ENCODE measurements at places on chromosomes 7 and 10.

GRCh38 chr7:41599760-41600159 lies 103.1 kb downstream of the INHBA start:
- DNase-seq: no peak

DNA sequence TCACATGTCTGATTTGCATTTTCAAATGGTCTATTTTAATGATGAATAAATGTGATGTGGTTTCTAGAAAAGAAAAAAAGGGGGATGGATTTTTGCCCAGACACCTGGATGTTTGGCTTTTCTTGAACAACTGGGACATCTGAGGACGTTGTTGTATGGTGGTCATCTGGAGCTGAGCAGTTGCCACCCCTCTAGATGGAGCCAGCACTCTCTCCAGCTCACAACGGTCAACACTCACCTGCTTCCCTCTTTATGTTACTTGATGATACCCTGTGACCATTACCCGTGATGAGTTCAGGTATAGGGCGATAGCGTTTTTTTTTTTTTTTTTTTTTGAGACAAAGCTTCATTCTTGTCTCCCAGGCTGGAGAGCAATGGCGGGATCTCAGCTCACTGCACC lies 30.1 kb upstream of the PAXIP1 start:
- no peak for DNase-seq

DNA sequence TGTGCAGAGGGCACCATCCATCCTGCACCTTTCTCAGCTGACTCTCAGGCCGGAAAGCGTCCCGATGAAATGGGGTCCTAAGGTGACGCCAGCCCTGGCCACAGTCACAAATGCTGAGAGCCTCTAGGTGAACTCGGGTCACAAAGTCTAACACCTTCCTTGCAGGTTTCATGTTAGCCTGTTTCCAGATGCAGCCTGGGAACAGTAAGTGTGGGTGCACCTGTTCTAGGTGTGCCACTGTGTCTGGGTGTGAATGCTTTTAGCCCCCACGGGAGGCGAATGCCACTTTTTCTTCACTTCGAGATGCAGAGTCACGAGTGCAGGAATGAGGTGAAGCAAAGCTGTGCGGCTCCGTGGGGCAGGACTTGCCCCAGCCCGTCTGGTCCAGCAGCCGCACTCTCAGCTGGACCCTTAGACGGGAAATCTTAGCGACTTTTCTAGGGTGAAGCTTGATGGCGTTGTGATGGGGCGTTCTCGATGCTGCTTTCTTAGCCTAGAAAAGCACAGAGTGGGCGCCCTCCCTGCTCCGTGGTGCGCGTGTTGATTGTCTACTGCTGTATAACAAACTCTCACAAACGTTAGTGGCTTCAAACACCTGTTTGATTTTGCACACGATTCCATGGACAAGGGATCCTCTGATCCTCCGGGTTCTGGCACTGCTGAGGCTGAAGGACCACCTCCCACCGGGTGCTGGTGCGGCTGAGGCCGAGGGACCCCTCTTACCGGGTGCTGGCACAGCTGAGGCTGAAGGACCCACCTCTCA lies 13.6 kb upstream of the VIPR2 start:
- DNase-seq: no peak

- DNase-seq: no peak
Measured at GRCh38 chr10:21069929-21070700, 173.0 kb upstream of the NEBL start.

DNA sequence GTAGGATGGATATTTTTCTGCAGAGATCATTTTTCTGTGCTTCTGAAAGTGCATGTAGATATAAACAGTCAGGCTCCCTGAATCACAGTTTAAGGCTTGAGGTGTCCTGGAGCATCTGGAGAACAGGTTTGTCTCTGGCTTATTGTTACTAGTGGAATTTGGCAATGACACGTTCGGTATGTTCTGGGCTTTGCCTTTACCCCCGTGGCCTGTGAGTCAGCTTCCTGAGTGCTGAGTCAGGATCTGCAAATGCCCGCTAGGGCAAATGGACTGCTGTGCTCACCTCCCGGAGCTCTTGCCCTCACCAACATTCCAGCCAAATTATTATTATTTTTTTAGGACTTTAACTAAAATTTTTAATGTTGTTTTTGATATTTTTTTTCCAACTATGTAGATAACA lies 192.5 kb upstream of the PRSS1 start:
- no peak for DNase-seq

- no peak for DNase-seq
Measured at GRCh38 chr7:106450716-106451115, 165.9 kb upstream of the NAMPT start.

- DNase-seq: no peak
Measured at GRCh38 chr10:32379318-32379949, 32.5 kb upstream of the EPC1 start.

- no peak for DNase-seq
Measured at GRCh38 chr7:99456288-99456687, 9.7 kb downstream of the ATP5MF start.

DNA sequence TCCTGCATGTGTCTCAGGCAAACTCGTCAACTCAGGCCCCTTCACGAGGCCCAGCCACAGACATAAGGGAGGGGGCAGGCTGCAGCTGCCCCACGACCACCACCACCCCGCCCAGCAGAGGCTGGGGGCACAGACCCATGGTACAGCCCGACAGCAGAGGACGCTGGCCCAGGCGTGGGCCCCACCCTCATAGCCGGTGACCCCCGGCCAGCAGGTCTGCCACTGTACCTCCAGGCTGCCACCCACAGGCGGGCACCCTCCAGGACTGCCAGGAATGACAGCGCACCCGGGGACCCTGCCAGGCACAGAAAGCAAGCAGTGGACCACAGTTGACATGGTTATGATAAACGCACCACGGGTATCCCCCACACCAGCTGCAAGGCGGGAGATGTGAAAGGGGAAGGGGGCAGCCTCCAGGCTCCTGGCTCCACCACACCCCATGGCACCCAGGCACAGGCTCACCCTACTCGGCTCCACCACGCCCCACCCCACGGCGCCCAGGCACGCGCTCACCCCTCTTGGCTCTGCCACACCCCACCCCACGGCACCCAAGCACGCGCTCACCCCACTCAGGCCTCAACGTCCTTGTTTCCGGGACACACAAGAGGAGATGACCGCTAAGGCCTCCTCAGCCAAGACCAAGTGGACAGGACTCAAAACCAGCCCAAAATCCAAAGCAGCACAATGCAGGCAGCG lies 135.9 kb downstream of the MAD1L1 start:
- no peak for DNase-seq

DNA sequence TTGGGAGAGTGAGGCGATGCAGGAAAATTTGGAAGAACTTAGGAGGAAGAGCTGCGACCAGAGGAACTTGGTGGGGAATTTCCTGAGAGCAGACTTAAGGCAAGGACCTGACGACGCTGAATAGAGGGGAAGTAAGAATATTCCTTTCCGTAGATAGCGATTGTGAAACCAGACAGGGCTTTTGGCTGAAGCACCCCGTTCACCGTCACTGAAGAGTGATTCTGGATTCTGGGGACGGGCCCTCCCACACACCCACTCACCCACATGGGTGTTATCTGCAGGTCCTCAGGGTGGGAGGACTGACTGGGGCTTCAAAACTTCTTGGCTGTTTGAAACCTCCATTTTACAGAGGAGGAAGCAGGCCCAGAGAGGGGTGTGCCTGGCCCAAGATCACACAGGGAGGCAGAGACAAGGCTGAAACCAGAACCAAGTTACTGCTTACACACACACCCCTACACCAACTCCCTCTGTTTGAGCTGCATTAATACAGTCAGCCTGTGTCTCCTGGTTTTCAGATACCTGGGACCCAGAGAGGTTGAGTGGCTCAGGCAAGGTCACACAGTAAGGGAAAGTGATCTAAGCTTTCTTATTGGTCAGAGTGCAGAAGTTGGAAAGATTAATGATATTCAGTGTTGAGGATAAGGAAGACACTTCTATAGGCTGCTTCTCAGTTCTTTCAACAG lies 37.2 kb upstream of the CDH23 start:
- no peak for DNase-seq

GRCh38 chr10:73296946-73297345 lies 44.5 kb upstream of the MRPS16 start:
- no peak for DNase-seq

DNA sequence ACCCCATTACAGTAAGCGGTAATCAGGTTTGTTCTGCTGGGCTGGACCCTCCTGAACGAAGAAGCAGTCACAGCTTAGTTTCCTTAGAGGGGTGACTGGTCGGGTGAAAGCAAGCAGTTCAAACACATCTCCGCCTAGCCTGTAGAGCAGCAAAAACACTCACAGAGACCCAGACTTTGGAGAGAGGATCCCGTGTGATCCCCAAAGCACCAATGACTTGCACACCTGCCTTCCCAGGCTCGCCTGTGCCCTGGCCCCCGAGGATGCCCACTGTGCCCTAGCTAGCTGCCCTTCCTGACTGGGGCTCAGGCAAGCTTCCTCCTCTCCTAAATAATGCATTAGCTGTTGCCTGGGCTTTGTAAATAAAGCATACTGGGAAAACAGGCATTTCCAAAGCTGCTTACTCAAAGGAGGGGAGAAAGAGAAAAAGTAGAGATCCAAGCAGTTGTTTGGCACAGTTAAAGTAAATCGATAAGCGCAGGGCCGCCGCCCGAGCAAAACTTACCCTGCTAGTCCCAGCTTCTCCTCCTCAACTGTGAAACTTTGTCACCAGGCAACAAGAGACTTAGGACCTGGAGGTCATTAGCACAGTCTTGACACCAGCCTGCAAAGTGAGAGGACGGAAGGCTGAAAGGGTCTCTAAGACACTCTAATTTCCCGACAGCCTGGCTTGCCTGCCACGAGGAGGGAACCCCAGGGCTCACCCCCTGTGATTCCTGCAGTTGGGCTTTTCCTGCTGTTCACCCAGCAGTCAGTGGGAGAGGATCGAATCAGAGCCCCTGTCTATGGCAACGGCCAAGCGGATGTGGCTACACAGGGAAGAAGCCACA lies 4.8 kb downstream of the LRRC18 start:
- DNase-seq: no peak

DNA sequence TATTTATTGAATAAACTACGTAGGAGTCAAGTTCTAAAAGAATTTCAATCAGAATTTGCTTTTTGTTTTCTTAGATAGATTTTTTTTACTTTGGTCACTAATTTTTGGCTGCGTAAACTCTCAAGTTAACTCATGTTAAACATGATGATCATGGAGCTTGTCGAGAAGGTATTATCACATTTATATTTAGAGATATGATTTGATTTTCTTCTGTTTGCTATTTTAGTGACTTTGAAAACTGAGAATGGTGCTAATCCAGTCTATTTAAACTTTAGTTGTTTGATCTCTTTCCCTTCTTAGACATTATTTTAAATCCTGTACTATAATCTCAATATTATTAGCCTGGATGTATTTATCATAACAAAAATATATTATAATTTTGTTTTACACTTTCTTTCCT lies 179.4 kb upstream of the SEMA3C start:
- DNase-seq: no peak

DNA sequence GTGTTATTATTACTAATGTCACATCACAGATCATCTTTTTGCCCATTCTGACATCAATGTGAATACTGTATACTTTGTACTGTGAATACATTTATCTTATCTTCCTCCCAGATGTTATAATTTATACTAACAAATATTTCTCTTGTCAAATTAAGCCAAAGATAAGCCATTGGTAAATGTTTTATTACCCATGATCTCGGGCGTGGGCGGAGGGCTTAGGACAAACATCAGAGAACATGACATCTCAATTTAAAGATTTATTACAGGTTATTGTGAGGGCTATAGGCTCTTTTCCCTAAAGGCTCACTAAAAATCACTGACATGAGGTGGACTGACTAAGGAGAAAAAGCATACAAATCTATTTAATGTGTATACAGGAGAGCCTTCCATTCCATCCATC lies 58.2 kb upstream of the DGKB start:
- DNase-seq: no peak

- no peak for DNase-seq
Measured at GRCh38 chr10:69328380-69328735, 50.1 kb downstream of the HK1 start.
